ENCODE measurements at places on chromosomes 13 and 19. TPM values are rescaled to one million over a fixed set of nuclear protein-coding genes. Genes with fewer than 3 reads are reported as not detected.

DNA sequence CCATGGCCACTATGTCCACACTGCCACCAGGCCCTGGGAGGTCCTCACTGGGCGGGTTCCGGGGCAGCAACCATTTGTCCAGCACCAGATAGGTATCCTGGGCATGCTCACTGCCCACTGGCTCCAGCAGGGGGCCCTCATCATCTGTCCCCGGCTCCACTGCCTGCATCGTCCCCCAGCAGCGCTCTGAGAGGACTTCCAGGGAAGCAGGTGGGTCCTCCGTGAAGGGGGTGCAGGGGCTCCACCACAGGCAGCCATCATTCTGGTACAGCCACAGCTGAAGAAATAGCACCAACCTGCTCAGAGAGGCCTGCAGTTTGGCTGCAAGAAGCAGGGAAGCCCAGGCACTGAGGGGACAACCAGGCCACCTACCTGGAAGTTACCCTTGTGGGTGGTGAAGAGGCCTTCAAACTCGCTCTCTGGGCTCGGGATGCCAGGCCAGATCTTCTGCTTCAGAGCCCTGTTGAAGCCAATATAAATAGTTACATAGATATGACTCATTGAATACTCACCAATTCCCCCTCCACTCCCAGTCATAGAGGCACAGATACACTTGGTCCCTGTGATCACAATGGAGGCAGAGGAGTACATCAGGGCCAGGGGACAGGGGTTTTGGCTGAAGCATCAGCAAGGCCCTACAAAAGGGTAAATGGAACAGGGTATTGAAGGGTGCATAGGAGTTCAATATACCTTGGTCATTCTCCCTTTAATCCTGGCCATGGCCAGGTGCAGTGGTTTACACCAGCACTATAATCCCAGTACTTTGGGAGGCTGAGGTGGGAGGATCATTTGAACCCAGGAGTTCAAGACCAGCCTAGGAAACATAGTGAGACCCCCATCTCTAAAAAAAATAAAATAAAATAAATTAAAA lies 4.1 kb downstream of the SWSAP1 start:
- no peak for DNase-seq

- no peak for DNase-seq
Observed at GRCh38 chr13:38954844-38955243, 35.8 kb downstream of the STOML3 start.

The CLEC11A gene
- 22.3 TPM for polyA plus RNA-seq

DNA sequence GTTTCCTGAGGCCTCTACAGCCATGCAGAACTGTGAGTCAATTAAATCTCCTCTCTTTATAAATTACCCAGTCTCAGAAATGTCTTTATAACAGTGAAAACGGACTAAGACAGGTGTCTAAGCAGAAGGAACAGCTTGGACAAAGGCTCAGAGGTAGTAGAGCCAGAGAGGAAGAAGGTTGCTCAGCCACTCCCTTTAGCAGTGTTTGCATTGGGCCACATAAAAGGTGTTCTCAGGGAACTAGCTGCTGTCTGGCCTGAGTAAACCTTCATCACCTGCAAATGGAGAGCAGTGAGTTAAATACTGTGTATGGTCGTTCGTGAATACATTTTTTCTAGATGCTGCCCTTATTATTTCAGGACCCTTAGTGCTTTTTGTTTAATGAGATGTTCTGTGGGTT lies 383.4 kb downstream of the EFNB2 start:
- no peak for DNase-seq

DNA sequence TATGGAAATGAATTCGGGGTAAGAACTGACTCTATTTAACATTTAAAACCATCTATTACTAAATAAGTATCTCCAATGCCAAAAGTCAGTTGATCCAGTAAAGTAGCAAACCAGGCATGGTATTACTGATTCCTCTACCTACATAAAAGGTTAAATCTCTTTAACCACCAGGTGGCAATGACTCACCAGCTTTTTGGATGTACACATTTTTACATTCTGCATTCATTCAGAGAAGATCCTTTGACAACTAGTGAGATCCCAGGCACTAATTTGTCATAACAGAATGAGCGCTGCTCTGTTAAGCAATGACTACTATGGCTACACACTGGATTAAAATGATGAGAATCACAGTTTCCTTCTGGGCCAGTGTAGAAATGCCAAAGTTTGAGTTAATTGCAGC lies 329.8 kb upstream of the GPC6 start:
- peak; percentile 35 for DNase-seq

GRCh38 chr13:22218797-22219196 lies 547.9 kb downstream of the FGF9 start:
- DNase-seq: no peak

DNA sequence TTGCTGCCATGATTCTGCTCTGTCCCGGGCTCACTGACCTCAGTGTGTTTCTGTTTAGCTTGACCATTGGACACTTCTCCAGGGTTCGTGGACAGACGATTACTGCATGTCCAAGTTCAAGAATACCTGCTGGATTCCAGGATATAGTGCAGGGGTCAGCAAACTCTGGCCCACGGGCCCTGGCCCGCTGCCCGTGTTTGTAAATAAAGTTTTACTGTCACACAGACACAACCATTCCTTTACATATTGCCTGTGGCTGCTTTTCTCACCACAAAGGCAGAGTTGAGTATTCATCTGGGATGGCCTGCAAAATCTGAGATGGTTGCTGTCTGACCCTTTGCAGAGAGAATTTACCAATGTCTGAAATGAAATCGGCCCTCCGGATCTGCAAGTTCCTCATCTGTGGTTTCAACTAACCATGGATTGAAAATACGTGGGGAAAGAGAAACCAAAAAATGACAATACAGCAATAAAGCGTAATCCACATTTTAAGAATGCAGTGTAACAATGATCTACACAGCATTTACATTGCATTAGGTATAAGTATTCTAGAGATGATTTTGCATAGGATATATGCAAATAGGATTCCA lies 25.9 kb upstream of the F2RL3 start:
- DNase-seq: no peak

The C19orf53 gene
- 101 TPM for polyA plus RNA-seq

GRCh38 chr13:112244495-112245177 lies 131.5 kb upstream of the SPACA7 start:
- no peak for DNase-seq

The APOC1 gene
- 10.9 TPM for polyA plus RNA-seq

DNA sequence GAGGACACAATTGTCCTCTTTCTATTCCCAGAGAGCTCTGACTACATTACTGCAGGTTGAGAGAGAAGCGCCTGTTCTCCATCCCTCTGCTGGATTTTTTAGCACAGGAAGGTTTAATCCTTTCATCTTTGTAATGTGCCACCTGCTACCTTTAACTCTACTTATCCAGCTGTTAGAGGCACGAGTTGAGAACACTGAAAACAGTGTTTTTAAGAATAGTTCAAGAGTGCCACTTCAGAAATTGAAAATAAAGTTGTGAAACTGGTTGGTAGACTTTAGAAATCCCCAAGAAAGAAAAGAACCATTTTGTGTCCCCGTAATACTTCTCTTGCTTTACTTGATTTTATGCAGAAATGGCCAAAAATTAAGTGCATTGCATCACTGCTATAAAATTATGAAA lies 20.6 kb downstream of the FREM2 start:
- DNase-seq: peak; percentile 13

DNA sequence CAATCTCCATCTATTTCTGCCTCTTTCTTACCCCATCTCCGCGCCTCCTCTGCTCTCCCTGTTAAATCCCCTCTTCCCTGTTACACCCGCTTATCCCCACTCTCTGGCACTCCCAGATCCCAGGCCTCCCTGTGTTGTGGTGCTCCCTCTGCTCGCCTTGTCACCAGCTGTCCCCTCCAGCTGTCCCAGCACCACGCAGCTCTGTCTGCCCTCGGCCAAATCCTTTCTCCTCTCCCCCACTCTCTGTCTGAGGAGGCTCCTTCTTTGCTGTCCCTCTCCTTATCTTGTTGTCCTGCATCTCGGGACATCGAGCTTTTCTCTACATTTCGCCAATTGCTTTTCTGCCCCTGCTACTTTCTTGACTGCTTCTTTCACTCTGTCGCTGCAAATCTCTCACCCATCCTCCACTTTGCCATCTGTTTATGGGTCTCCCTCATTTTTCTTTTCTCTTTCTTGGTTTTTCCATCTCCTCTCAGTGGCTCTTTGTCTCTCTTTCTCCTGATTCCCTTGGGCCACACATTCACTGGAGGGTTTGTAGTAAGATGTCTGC lies 941 bp downstream of the ZNF160 start:
- DNase-seq: no peak

- no peak for DNase-seq
Observed at GRCh38 chr13:94168783-94169453, 310.6 kb downstream of the DCT start.

DNA sequence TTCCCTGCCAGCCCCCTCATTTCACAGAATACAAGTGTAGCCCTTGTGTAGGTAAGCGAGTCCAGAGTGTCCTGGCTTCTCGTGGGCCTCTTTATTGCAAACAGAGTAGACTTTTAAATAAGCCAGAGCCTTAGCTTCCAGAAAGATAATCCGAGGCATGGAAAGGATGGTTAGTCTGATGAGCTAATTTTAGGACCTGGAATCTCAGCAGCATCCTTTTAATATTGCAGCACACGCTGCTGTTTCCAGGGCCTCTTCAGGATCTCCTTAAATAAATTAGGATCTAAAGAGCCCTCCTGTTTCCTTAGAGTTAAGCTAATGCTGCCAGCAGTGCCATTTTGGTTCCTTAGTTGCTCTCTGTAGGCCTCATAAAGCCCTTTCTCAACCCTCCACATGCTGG lies 99.2 kb downstream of the RFC3 start:
- DNase-seq: no peak

GRCh38 chr19:40598121-40598917 lies 2.9 kb upstream of the LTBP4 start:
- DNase-seq: peak; percentile 92

GRCh38 chr19:16554776-16555175 lies 12.5 kb upstream of the CHERP start:
- DNase-seq: no peak

The CYP4F2 gene
- polyA plus RNA-seq: 0.13 TPM

- DNase-seq: no peak
Observed at GRCh38 chr13:35549481-35549880, 73.0 kb upstream of the MAB21L1 start.

GRCh38 chr13:43676320-43676719 lies 110.5 kb downstream of the ENOX1 start:
- no peak for DNase-seq

DNA sequence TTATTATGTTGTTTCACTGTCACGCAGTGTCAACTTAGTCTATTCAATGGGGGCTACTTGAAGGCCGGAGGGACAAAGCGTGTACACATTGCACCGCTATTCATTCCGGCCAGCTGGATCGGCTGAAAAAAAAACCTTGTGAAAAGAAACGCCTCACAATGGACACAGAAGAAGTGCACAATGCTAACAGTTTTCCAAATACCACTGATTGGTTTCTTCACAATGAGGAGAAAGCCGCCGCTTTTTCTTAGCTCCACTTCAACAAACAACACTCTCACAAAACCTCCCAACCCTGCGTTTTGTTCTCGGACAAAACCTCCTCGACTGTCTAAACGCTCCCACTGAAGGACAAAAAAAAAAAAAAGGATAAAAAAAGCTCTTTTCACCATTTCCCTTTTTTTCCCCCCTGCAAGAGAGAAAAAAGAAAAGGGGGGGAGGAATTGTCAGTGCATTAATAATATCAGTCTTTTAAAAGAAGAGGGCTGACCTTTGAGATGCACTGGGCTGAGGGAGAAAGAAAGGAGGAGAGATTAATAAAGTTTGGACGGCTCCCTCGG lies 5.4 kb downstream of the SOX21 start:
- no peak for DNase-seq

The PCDH17 gene
- polyA plus RNA-seq: 21.1 TPM

DNA sequence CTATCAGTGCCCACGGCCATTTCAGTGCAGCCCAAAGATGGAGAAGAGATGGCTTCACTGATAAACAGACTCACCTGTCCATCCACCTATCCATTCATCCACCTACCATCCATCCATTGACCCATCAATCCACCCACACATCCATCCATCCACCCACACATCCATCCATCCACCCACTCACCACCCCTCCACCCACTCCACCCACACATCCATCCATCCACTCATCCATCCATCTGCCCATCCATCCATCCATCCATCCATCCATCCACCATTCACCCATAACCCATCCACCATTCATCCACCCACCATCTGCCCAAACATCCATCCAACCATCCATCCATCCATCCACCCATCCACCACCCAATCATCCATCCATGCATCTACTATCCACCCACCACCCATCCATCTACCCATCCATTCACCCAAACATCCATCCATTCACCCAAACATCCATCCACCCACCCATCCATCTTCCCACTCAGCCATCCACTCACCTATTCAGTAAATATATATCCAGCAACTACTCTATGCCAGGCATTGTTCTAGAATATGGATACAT lies 31.6 kb upstream of the ZNRF4 start:
- DNase-seq: no peak

DNA sequence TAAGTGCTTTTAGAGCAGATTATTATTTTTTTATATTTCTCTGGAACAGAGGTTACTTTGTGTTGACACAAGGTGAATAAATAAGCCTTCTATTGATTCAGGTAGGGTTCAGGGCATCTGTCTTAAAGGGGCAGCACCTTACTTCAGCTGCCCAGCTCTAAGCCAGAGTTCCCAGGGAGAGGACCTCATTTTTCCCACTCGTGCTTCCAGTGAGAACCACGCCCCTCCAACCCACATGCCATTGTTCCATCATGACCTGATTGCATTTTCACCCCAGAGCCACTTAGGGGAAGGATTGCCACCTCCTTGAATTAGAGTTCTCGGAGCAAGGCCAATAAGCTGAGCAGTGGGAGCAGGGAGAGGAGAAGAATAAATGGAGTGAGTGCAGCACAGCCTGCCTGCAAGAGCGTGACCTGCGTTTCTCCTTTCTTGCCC lies 104.3 kb upstream of the FRY start:
- no peak for DNase-seq

The KLF1 gene
- polyA plus RNA-seq: 0.17 TPM

The AZU1 gene
- 0.81 TPM for polyA plus RNA-seq

- DNase-seq: no peak
Observed at GRCh38 chr13:112983428-112984196, 14.6 kb downstream of the MCF2L start.

DNA sequence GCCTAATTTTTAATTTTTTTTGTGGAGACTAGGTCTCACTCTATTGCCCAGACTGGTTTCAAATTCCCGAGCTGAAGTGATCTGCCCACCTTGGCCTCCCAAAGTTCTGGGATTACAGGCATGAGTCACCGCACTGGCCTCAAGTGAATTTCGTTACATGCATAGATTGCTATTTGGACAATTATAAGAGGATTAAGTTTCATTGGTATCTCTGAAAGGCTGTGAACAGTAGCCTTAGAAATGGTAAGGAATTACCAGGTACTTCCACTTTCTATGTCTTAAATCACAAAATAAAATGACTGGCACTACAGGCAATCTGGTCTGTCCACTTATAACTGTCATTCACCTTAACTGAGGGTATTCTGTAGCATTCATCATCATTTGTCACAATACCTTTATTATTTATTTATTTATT lies 2.9 kb upstream of the CCDC9 start:
- no peak for DNase-seq

The SHC2 gene
- 27.7 TPM for polyA plus RNA-seq

The SHANK1 gene
- 4.8 TPM for polyA plus RNA-seq
